ENCODE measurements at places on chromosomes 6 and 20. TPM values are rescaled to one million over a fixed set of nuclear protein-coding genes. Genes with fewer than 3 reads are reported as not detected.

The KIZ gene
- total RNA-seq, result 41.0 TPM

GRCh38 chr6:108677357-108677756 is 116.6 kb downstream of the FOXO3 start:
- DNase-seq, result no peak
- H3K4me3 ChIP-seq, result no peak overlapping the region
- H3K4me1 ChIP-seq, result peaks cover 21% of the 10 kb centered on the region
- H3K27me3 ChIP-seq, result no peaks in the 10 kb centered on the region
- peak overlapping the region; percentile 68 for H3K27ac ChIP-seq

GRCh38 chr6:153595903-153596302 is 443.1 kb upstream of the OPRM1 start:
- DNase-seq, result no peak
- no peak overlapping the region for H3K4me3 ChIP-seq
- H3K27ac ChIP-seq, result no peak overlapping the region
- H3K27me3 ChIP-seq, result no peaks in the 10 kb centered on the region

DNA sequence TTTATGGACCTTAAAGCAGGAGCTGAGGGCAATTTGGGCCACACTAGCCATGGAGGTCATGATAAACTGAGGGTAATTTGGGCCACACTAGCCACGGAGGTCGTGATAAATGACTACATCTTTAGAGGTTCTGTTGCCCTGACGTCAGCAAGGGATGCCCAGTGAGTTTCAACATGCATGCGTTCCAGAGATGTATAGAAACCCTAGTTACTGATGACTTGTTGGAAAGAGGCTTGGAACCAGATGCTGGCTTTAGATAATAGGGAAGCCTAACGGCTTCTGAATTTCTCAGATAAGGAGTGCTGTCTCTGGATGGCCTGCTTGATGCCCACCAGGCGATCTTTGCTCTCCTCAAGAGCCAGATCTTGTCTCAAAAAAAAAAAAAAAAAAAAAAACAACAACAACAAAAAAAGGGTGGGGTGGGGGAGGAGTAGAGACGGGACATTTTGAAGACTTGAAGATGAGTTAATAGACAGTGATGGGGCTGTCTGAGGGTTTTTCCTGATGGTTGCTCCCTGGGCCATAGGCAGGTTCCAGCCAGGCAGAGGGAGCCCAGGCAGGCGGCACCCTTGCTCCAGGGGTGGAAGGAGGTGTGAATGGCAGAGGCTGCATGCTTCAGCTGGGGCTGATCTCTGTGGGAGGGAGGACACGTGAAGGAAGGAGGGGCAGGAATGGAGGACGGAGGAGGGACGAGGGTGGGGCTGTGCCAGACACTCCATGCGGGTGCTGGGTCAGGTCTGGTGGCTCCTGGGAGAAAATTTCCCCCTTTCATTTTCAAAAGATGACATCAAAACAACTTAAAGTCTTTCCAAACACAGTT is 27.0 kb upstream of the FRMD1 start:
- H3K4me1 ChIP-seq, result no peaks in the 10 kb centered on the region
- no peak overlapping the region for H3K27ac ChIP-seq
- no peaks in the 10 kb centered on the region for H3K36me3 ChIP-seq

DNA sequence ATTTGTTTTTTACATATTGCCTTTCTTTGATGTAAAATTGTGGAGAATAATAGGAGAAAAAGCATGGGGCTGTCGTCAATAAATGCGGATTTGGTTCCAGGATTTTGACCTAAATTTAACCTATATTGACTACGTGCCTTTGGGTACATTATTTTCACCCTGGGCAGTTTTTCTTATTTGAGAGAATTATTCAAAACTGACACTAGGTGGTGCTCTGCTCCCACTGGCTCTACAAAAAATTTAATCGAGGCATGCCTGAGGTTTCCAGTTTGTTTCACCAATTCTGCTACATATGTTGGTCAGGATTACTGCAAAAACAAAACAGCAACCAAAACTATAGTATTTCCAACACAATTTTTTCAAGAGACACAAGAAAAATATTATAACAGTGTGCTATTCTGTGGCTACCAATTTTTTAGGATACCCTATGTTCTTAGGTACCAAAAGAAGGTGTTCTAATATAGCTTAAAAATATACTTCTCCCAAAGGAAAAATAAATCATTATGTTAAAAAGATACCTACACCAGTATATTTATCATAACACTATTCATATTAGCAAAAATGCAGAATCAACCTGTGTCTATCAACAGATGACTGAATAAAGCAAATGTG is 48.6 kb upstream of the FABP7 start:
- H3K36me3 ChIP-seq, result no peaks in the 10 kb centered on the region
- H3K4me3 ChIP-seq, result no peak overlapping the region
- no peaks in the 10 kb centered on the region for H3K27me3 ChIP-seq
- H3K4me1 ChIP-seq, result no peaks in the 10 kb centered on the region
- no peak for DNase-seq
- H3K27ac ChIP-seq, result no peak overlapping the region

Measured in prostate gland (tissue), 2 donors.